ENCODE measurements at places on chromosomes 7 and 10. TPM values are rescaled to one million over a fixed set of nuclear protein-coding genes. Genes with fewer than 3 reads are reported as not detected.
A peak's percentile ranks its signal among the peaks of the same experiment; 100 is the strongest.

DNA sequence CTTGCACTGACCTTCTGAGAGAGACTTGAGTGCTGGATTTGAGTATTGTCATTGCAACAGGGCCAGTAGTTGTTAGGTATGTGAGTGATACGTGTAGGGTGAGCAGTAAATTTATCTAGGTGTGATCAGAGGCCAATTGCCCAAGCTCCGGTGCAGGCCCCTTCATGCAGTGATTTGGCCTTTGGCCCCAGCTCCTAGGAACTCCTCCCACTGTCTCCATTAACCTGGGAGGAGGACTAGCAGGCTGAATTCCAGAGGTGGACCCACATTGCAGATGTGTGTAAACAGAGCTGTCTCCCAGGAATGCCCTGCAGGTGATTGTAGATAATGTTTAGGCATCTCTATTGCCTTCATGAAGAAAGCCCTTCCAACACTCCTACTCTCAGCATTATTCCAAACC is 19.5 kb downstream of the TCF7L2 start:
- no peaks in the 10 kb centered on the region for H3K36me3 ChIP-seq
- no peaks in the 10 kb centered on the region for H3K4me1 ChIP-seq
- no peak overlapping the region for H3K27ac ChIP-seq
- no peak for DNase-seq
- H3K4me3 ChIP-seq = no peak overlapping the region

GRCh38 chr7:298375-298702 is 8.4 kb downstream of the FOXL3 start:
- H3K36me3 ChIP-seq = no peaks in the 10 kb centered on the region
- no peak overlapping the region for H3K4me3 ChIP-seq
- no peak for DNase-seq
- H3K27ac ChIP-seq = no peak overlapping the region
- peaks cover 5% of the 10 kb centered on the region for H3K27me3 ChIP-seq

DNA sequence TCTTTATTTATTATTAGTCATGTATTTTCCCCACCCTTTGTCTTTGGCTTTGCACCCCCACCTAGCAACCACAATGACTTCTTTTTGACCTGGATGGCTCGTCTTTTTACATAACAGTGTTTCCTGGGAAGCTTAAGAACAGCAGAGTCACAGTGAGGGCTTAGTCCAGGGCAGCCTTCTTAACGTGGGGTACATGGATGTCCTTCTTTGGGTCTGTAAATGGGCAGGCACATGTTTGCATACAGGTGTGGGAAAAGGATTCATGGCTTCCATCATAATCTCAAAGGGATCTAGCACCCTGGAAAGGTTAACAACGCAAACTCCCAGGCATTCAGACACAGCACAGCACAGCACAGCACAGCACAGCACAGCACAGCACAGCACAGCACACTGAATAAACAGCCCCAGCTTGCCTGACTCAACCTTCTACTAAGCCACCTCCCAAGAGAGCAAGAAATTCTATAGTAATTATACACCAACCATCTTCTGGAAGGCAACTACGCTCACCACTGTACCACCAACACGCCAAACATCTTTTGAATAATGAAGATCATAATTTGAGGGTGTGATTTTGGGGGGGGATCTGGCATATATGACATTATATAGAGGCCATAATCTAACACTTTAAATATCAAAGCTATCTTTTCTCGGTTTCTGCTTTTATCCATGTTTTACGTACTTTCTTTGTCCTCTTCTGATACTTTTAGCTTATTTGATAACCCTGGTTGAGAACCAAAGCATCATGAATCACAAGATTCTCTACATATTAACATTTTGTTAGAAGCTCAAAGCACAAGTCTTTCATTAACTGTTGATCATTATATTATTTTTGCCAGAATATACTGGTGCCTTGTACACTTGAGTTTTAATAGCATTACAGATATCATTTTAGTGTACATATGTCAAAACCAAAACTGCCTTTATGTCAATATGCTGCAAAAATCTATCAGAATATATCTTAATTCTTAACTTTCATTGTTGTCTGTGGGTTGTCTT is 177.2 kb upstream of the KLF14 start:
- no peak for DNase-seq
- H3K27ac ChIP-seq = peak overlapping the region; percentile 97
- H3K27me3 ChIP-seq = no peaks in the 10 kb centered on the region
- peaks cover 64% of the 10 kb centered on the region for H3K36me3 ChIP-seq

GRCh38 chr10:18822156-18822555 is 162.9 kb downstream of the ARL5B start:
- no peak overlapping the region for H3K27ac ChIP-seq
- H3K27me3 ChIP-seq = no peaks in the 10 kb centered on the region
- H3K4me3 ChIP-seq = no peak overlapping the region
- no peaks in the 10 kb centered on the region for H3K36me3 ChIP-seq
- peak; percentile 6 for DNase-seq
- H3K4me1 ChIP-seq = no peaks in the 10 kb centered on the region

DNA sequence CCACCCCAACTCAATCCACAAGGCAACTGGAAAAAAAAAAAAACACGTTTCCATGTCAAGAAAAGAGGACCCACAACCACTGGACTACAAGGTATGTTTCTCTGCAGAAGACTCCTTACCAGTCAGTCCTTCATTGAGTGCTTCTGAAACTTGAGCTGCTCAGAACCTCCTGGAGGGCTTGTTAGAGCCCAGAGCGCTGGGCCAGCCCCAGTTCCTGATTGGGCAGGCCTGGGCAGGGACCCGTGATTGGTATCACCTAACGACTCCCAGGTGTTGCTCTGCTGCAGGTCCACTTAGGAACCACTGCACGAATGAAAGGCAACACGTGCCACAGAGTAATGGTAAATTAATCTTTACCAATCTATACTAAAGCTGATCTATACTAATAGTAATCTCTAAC is 473 bp upstream of the CCDC201 start:
- peaks cover 8% of the 10 kb centered on the region for H3K27me3 ChIP-seq
- no peak overlapping the region for H3K4me3 ChIP-seq
- no peak for DNase-seq
- no peak overlapping the region for H3K27ac ChIP-seq
- H3K4me1 ChIP-seq = no peaks in the 10 kb centered on the region

DNA sequence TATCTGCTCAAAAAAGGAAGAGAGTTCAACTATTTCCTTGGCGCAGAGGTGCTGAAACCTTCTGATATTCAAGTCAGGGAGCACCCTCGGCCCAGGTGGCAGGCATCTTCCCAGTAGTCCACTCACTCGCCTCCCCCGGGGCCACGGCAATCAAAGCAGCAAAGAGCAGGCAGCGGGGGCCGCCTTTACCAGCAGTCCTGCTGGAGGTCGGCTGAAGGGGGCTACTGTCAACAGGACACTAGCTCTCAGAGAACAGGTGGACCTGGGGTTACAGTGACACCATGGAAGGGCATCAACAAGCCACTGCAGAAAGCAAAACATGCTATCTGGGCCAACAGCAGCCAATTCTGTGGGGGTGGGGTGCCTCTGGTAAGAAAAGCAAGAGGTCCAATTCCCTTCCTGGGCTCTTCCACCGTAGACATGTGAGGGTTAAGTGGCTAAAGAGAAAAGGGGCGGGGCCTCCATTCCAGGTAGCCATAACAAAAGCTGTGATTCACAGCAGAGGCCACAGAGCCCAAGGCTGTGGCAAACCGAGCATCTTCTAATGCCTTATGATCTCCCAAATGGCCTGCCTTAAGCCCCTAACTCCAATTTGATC is 9.4 kb downstream of the FZD9 start:
- H3K4me3 ChIP-seq = no peak overlapping the region

DNA sequence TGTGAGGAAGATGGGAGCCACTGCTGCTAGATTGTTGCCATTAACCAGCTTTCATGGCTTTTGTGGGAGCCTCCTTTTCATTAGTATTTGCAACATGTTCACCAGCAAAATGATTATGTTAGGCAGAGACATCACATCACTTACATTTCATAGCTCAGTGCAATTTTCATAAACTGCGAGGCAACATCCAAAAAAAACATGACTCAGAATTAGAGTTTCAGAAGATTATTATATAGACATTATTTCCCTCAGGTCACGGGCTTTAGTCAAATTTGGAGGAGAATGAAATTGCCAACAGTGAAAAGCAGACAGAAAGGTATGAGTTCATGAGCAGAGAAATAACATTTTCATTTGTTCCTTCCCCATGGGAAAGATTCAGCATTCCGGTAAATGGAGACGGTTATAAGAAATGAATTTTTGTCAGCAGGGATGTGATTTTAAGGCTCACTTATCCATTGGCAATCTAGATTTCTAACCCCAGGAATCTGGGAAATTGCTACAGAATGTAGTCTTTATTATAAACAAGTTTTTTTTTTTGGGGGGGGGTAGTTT is 573.2 kb downstream of the AUTS2 start:
- H3K4me1 ChIP-seq = no peaks in the 10 kb centered on the region
- no peak overlapping the region for H3K4me3 ChIP-seq
- no peaks in the 10 kb centered on the region for H3K36me3 ChIP-seq
- DNase-seq = no peak
- no peaks in the 10 kb centered on the region for H3K27me3 ChIP-seq

The DPCD gene
- total RNA-seq = 14.1 TPM

The LZTS2 gene
- total RNA-seq = 8.3 TPM

The CLEC5A gene
- total RNA-seq = not detected

DNA sequence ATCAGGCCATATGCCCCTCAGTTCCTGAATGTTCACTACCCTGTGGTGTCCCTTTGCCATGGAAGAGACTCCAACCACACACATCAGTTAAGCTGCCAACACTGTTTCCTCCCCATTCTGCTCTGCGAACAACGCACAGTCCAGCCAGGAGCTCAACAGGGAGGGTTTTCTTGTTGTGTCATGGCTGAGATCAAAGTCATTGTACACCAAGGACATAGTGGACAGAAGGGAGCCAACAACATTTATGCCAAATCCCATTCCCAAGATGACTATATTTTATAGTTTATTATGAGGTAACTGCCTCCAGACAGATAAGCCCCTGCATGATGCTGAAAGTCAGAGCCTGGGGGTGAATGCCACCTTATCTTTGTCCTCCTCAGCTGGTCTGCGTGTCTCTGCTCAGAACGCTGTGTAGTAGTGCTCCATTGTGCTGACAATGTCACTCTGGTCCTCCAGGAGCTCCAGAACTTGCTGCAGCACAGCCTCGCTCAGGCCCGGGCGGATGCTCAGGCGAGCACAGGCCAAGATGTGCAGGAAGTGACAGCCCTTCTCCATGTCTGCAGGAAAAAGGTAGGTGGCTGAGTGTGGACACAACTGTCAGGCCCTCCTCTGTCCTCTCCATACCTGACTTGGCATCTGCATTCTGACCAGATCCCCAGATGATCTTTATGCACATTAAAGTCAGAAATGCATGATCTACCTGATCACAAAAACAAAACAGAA is 27.1 kb upstream of the SH3PXD2A start:
- no peaks in the 10 kb centered on the region for H3K27me3 ChIP-seq
- no peaks in the 10 kb centered on the region for H3K4me1 ChIP-seq
- H3K36me3 ChIP-seq = peaks cover 35% of the 10 kb centered on the region
- H3K4me3 ChIP-seq = no peak overlapping the region
- no peak for DNase-seq

- no peak overlapping the region for H3K27ac ChIP-seq
- no peak for DNase-seq
- H3K36me3 ChIP-seq = no peaks in the 10 kb centered on the region
- peaks cover 33% of the 10 kb centered on the region for H3K27me3 ChIP-seq
- H3K4me1 ChIP-seq = no peaks in the 10 kb centered on the region
Observed at GRCh38 chr7:149685455-149685854, 87.9 kb downstream of the ZNF467 start.

The KIF11 gene
- 43.4 TPM for total RNA-seq

- peaks cover 3% of the 10 kb centered on the region for H3K27me3 ChIP-seq
- H3K4me3 ChIP-seq = no peak overlapping the region
- no peaks in the 10 kb centered on the region for H3K4me1 ChIP-seq
- DNase-seq = no peak
- no peaks in the 10 kb centered on the region for H3K36me3 ChIP-seq
Observed at GRCh38 chr7:104111271-104111670, 96.5 kb downstream of the ORC5 start.

DNA sequence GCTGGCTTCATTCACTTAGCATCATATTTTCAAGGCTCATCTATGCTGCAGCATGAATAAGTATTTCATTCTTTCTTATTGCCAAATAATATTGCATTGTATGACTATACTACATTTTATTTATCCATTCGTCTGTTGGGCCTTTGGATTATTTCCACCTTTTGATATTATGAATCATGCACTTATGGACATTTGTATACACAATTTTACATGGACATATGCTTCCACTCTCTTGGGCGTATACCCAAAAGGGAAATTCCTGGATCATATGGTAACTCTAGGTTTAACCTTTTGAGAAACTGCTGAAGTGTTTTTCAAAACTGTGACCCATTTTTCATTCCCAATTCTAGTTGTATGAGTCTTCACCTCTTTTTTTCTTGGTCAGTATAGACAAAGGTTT is 80.3 kb upstream of the GNAI1 start:
- H3K4me3 ChIP-seq = no peak overlapping the region
- no peak overlapping the region for H3K27ac ChIP-seq
- no peaks in the 10 kb centered on the region for H3K4me1 ChIP-seq
- DNase-seq = no peak
- no peaks in the 10 kb centered on the region for H3K36me3 ChIP-seq

The PVRIG gene
- total RNA-seq = 22.7 TPM

DNA sequence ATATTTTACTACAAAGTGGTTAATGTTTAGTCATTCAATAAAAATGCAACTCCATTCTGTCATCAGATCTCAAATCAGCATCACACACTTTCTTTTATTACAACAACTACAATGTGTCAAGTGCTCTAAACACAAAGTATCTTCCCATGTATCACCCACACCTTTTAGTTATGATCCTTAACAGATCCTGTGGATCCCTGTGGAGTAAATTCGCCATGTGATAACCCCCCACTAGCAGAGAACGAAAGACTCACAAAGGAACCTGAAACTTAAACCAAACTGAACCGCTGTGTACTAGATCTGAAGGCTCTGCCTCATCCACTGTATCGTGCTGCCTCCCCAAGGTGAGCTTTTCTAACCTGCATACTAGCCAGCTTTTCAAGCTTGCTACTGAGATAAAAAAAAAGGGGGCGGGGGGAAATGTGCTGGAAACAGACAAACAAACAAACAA is 1.7 kb downstream of the DPY19L1 start:
- no peaks in the 10 kb centered on the region for H3K36me3 ChIP-seq
- peak overlapping the region; percentile 85 for H3K4me3 ChIP-seq
- no peaks in the 10 kb centered on the region for H3K27me3 ChIP-seq
- peak; percentile 61 for DNase-seq

DNA sequence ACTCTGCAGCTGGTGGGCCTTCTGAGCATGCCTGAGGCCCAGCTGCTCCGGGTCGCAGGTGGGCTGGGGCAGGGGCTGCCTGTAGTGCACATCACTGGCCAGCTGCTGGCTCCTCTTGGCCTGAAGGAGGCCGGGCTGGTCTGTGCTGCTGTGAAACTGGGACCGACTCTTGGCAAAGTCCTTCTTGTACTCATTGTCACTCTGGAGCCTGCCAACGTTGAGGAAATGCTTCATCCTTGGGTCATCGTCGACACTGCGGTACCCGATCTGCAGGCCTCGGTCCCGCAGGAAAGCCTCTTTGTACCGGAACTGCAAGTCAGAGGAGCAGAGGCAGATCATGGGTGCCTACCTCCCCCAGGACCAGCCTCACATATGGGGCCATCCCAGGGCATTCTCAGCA is 37.7 kb downstream of the HABP2 start:
- no peaks in the 10 kb centered on the region for H3K4me1 ChIP-seq
- no peak overlapping the region for H3K4me3 ChIP-seq
- H3K27ac ChIP-seq = no peak overlapping the region
- H3K36me3 ChIP-seq = no peaks in the 10 kb centered on the region
- no peak for DNase-seq
- H3K27me3 ChIP-seq = peaks cover 2% of the 10 kb centered on the region
